ENCODE measurements at places on chromosomes 1 and 21. TPM values are rescaled to one million over a fixed set of nuclear protein-coding genes. Genes with fewer than 3 reads are reported as not detected.

The DRAXIN gene
- 2.3 TPM for total RNA-seq

The TIE1 gene
- total RNA-seq = 6.2 TPM

The TCP10L gene
- not detected for total RNA-seq

The AADACL4 gene
- total RNA-seq = not detected

The CELF3 gene
- total RNA-seq = not detected

The NFASC gene
- 33.3 TPM for total RNA-seq

The ZNF436 gene
- 14.4 TPM for total RNA-seq

The LRRC53 gene
- not detected for total RNA-seq

The BTG2 gene
- total RNA-seq = 18.8 TPM

The SAMD11 gene
- 4.4 TPM for total RNA-seq

The MARK1 gene
- 0.30 TPM for total RNA-seq

The LRRIQ3 gene
- total RNA-seq = 0.35 TPM

The DTL gene
- 0.35 TPM for total RNA-seq

The RAB42 gene
- total RNA-seq = 3.2 TPM

The MPZ gene
- total RNA-seq = 0.53 TPM

The L1TD1 gene
- not detected for total RNA-seq

The LRRC3 gene
- total RNA-seq = 0.12 TPM

The GBP2 gene
- total RNA-seq = 14.9 TPM

The S100A1 gene
- 0.23 TPM for total RNA-seq

The LCE6A gene
- not detected for total RNA-seq

The CALML6 gene
- 0.12 TPM for total RNA-seq

The UBXN10 gene
- total RNA-seq = under 0.01 TPM

The ATAD3C gene
- 0.15 TPM for total RNA-seq

The EIF4G3 gene
- total RNA-seq = 23.8 TPM

The SLC45A1 gene
- total RNA-seq = 0.30 TPM

The AKNAD1 gene
- total RNA-seq = not detected

The CITED4 gene
- total RNA-seq = 5.4 TPM

The MSH4 gene
- total RNA-seq = 0.35 TPM

The PIGR gene
- not detected for total RNA-seq

The RNF186 gene
- not detected for total RNA-seq

The S100A7A gene
- total RNA-seq = not detected

The MXRA8 gene
- total RNA-seq = 200 TPM

The B3GALT5 gene
- total RNA-seq = not detected

The OSCP1 gene
- total RNA-seq = 9.0 TPM

The SERPINC1 gene
- not detected for total RNA-seq

The IFI44L gene
- total RNA-seq = 6.5 TPM

The CCDC17 gene
- 0.45 TPM for total RNA-seq

The ERI3 gene
- 56.3 TPM for total RNA-seq

The PDC gene
- 0.53 TPM for total RNA-seq

The OMA1 gene
- 13.3 TPM for total RNA-seq

The RGS21 gene
- total RNA-seq = not detected

The TTC34 gene
- total RNA-seq = 0.12 TPM
